ENCODE measurements at places on chromosomes 11 and 22.

- peak; percentile 70 for DNase-seq
Measured at GRCh38 chr11:12802418-12803085, 128.3 kb downstream of the TEAD1 start.

DNA sequence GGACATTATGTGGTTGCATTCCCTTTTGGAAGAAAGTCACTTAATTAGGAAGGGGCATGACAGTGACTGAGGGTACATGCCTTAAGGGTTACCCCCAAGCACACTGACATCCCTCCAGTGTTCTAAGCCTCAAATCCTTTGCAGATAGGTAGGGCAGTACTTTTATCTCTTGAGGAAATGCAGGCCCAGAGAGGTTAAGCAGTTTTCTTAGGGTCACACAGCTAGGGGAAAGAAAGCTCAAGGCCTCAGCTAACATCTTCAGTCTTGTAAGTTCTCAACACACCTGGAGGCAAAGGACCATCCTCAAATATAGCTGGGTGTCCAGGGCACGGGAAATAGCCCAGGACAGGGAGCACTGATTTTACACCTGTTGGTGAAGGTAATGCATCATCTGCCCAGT is 31.6 kb downstream of the KIAA1671 start:
- DNase-seq: no peak

- DNase-seq: no peak
Measured at GRCh38 chr11:127273593-127274327, 273.2 kb upstream of the KIRREL3 start.

- DNase-seq: no peak
Measured at GRCh38 chr11:69429716-69430491, 51.6 kb upstream of the LINC01488 start.

DNA sequence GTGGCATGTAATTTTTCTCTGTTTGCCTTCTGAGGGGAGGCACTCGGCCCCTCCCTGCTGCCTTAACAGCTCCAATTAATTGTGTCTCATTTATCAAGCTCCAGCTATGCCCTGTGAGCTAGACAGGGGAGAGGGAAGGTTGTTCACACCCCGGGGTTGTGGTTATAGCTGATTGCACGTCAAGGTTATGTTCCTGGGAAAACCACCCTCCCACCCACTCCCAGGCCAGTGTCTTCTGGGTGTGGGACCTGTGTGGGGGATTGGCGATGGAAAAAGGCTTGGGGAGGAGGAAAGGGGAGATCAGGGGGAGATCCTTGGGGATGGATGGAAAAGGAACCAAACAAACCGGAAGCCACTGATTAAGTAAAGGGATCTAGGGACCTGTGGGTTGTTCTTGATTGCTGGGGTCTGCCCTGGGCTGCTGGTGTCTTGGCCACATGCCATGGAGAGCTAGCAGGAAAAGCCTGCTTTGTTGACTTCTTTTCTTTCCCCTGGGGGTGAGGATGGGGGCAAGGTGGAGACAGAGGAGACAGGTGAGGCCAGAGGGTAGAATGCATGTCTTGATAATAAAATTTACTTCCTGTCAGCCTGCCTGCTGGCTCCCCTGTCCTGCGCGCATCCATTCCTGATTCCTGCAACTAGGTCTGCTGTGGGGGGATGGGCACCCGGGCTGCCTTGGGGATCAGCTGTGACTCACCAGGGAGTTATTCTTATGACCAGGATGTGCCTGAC is 13.5 kb upstream of the SORL1-AS1 start:
- DNase-seq: peak; percentile 88

GRCh38 chr11:95296621-95297025 is 65.6 kb upstream of the SESN3 start:
- no peak for DNase-seq

GRCh38 chr11:25441421-25441820 is 890.5 kb upstream of the ANO3 start:
- no peak for DNase-seq

DNA sequence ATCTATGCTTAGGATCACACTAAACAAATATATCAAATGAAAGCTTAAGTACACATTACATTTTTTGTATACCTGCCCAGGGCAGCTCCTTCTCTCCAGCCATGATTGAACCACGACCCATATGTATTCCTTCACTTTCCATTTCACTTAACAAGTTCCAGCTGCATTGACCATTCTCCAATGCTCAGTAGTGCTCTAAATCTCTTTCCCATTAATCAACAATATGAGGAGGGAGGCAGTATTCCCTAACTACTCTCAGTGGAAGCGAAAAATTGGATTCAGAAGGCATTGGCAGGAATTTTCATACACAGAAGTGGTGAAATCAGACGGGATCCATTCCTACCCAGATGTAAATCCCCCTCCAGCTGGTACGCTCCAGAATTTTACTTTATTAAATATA is 372.0 kb upstream of the LUZP2 start:
- no peak for DNase-seq

- no peak for DNase-seq
Measured at GRCh38 chr11:68667511-68668500, 16.5 kb upstream of the GAL start.

DNA sequence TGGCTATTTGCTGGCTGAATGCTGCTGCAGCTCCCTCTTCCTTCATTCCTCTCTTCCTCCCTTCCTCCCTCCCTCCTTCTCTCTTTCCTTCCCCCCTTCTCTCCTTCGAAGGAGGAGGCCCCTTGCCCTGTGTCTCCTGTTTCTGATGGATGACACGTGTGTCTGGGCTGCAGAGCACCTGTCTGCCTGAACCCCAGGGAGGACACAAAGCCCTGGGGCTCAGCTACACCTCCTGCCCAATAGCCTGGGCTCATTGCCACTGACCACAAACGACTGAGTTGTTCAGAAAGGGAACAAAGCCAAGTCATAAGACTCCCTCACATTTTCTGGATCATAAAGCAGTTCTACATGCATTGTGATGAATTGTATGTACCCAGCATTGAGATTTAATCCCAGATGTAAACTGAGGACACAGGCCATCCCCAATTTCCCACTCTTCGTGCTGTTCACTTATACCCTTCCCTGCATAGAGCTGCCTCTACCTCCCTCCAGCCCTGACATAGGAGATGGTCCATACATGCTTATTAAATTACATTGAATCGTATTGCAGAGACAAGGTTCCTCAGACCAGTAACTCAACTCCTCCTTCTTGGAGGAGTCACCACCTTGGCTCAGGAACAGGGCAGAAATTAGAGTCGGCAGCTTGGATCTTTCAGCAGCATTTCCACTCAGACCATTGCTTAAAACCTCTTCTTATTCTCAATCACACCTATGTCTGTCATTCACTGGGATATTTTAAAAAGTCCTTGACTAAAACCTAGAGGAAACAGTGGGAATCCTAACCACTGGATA is 1.2 kb downstream of the CSRP3 start:
- no peak for DNase-seq

- no peak for DNase-seq
Measured at GRCh38 chr11:18277565-18278271, 11.7 kb downstream of the SAA1 start.

GRCh38 chr11:67285541-67286498 is 3.3 kb upstream of the ANKRD13D start:
- DNase-seq: no peak

GRCh38 chr22:31350410-31350863 is 4.3 kb upstream of the PATZ1 start:
- no peak for DNase-seq

- no peak for DNase-seq
Measured at GRCh38 chr11:83782329-83782728, 496.2 kb upstream of the CCDC90B start.

GRCh38 chr11:33211153-33211552 is 46.0 kb upstream of the HIPK3 start:
- DNase-seq: no peak

- no peak for DNase-seq
Measured at GRCh38 chr11:35180317-35181233, 41.6 kb downstream of the CD44 start.

DNA sequence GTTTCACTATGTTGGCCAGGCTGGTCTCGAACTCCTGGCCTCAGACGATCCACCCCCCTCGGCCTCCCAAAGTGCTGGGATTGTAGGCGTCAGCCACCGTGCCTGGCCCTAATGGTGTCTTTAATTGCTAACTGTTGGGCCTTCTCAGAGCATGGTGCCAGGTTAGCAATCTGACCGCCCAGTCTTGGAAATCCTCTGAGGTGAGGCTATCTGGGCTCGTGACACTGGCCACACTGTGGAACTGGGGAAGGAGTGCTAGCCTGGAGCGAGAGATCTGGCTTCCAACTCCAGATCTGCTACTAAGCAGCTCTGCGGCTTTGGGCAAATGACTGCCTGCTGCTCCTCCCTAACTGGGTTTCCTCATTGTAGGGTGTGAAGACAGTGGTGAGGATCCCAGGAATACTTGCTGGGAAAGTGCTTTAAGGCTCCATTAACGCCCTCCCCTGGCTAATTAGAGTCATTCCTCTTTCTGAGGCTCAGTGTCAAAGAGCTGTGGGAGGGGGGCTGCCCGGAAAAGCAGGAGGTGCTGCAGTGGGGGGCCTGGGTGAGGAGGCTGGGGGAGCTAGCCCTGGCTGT is 35.4 kb downstream of the CHRDL2 start:
- DNase-seq: no peak

DNA sequence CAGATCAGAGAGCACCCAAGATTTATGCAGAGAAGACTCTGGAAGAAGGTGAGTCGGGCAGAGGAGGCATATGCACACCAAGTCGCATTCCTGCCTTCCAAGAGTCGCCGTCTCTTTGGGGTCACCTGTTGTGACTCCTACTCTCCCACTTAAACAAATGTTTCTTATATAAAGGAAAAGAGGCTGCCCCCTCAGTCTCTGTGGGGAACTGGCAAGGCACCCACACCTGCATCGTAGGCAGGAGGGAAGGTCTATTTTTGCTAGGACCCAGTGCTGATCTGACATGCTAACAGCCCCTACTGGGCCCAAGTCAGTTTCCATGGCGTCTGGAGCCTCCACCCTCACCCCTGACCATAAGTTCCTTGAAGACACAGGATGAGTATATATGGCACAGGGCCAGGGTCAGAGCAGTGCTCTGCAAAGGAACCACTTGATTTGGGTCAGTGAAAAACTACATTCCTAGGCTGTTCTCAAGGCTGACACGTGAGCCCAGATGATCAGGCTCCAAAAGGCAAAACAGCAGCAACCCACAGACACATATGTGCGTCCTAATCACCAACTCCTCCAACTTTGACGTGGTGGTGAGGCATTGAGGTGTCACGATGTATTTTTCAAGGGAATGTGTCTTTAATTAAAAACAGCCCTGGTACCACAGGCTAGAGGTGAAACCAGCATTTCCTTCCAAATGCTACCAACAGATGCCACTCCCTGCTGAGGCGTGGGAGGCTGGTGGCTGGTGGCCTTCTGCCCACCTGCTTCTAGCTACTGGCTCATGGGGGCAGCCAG is 55.6 kb upstream of the CSNK2A3 start:
- DNase-seq: no peak

- no peak for DNase-seq
Measured at GRCh38 chr11:48073031-48073861, 92.9 kb downstream of the PTPRJ start.

GRCh38 chr22:45072322-45072903 is 62.6 kb upstream of the PHF21B start:
- no peak for DNase-seq

DNA sequence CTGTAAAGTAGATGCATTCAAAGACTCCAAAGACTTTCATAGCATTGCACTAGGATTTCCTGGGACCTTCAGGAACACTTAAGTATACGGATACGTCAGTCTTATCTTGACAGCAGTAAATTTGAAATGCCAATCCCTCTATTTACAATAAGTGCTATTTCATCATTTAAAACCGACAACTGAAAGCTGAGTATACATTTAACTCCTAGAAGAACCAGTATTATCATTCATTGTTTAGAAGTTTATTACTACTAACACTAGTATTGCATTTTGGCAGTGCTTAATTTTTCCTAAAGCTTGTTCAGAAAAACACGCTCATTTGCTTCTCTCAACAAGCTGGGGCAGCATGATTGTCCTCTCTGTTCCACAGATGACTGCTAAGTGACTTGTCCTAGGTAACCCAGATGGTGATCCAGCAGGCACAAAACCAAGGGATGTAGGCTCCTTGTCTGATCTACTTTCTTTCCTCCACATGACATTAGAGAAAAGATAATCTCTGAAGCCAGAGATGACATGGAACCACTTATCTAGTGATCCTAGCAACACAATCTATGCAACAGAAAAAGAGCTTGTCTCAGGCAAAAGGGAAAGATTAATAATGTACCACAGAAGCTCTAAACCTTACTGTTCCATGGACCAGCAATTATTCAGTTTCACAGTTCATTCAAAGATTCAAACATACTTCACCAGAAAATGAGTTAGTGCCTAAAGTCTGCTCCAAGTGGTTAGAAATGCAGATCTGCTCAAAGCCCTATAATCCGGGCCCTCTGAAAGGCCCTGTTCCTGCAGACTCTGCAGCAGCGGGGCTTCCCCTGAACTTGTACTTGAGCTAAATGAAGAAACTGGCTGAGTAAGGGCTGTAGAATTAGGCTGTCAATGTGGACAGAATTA is 5.2 kb downstream of the MAML2 start:
- no peak for DNase-seq

DNA sequence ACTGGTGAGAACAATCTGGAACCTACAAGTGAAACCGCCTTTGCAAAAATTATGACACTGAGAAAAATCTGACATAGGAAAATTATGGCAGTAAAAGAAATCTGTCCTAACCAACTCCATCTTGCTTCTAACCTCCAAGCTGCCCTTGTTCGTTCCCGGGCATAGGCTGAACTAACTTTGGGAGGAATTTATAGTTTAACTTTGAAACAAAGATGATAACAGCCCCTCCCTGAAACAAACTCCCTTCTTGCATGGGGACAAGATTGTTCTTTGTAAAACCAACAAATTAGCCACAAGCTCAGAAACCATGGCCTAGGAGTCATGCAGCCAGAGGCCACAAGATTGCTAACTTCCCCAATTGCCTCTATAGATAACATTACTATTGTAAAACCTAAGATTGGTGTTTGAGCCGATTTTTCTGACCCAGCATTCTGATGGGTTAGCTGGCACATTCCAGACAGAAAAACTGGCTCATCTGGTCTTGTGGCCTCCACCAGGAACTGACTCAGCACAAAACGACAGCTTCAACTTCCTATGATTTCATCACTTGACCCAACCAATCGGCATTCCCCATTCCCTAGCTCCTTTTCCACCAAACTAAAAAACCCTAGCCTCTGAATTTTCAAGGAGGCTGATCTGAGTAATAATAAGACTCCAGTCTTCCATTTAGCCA is 3.6 kb upstream of the CCDC81 start:
- no peak for DNase-seq

- DNase-seq: no peak
Measured at GRCh38 chr11:78535920-78536319, 38.7 kb downstream of the NARS2 start.

- no peak for DNase-seq
Measured at GRCh38 chr22:48717076-48717810, 1110.4 kb downstream of the BRD1 start.

- DNase-seq: no peak
Measured at GRCh38 chr11:116232364-116232828, 540.4 kb downstream of the BUD13 start.

GRCh38 chr11:120017582-120018150 is 120.2 kb downstream of the TRIM29 start:
- DNase-seq: no peak

DNA sequence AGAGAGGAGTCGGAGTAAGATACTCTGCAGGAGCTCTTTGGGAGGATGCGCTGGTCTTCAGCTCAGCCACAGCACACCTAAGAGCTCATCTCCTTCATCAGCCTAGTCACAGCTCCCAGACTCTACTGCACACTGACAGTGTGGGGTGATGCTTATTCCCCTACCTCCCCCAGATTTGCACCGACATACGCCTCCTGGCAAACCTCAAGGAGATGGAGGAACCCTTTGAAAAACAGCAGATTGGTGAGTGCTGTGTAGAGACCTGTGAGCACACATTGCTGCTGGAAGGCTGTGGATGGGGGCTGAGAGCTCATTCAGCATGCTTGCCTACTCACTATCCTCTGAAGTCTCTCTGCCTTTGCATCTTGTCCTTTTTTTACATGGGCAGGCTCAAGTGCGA is 9.3 kb upstream of the SGSM3 start:
- no peak for DNase-seq
